ENCODE measurements at places on chromosomes 2 and 18.

DNA sequence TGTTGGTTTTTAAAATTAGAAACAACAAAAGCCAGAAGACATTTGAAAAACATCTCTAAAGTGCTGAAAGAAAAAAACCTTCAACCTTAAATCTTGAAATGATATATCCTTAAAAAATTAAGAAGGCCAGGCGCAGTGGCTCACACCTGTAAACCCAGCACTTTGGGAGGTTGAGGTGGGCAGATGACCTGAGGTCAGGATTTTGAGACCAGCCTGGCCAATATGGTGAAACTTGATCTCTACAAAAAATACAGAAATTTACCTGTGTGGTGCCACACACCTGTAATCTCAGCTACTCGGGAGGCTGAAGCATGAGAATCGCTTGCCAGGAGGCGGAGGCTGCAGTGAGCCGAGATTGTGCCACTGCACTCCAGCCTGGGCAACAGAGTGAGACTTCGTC lies 87.7 kb upstream of the SIX2 start:
- no peak for DNase-seq

DNA sequence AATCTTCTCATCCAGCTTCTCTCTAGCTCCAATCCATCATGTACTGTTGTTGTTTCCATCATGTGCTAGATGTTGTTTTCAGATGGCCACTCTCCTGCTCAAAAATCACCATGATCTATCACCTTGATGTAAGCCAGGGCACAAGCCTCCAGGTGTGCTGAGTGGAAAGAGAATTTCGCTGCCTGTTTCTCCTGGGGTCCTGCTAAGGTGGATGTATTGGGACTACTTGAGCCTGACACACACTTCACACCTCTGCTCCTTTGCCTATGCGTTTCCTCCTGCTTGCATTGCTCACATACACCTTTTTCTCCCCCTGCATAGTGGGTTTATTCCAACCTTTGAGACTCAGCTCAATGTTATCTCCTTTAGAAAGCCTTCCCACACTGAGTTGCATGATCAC lies 287.6 kb downstream of the CYRIA start:
- no peak for DNase-seq

DNA sequence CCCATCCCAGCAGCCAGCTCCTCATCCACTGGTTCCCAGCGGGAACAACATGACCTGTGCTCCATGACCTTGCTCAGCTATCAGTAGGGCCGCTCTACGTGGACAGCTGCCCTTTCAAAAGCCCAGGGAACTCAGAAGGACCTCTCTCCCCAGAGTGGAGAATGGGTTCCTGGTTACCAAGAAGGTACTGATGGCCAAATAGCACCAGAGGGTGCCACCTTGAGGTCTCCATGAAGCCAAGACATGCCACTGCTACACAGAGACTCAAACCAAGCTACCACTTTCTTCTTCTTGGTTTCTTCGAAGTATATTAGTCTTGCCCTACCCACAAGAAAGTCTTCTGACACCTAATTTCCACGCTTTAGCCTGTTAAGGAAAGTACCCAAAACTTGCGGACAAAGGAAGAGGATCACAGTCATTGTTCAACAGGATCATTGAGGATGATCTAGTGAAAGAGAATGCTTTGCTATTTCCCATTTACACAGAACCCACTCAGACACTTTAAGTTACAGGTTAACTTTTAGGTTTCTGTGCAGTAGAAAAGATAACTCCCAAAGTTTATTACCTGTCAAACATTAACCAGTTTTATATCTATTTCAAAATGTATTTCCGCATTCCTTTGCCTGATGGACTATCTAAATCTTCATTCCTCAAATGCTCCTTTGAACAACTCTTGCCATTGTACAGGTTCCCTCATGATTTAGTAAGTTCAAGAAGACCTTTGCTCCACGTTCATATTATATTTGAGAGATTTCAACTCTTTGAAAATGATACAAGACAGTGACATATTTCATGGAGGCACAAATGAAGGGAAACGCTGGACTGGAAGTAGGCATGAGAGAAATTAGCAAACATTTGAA lies 102.2 kb downstream of the ALPK2 start:
- DNase-seq = no peak

GRCh38 chr2:84674586-84674985 lies 158.3 kb downstream of the DNAH6 start:
- no peak for DNase-seq

DNA sequence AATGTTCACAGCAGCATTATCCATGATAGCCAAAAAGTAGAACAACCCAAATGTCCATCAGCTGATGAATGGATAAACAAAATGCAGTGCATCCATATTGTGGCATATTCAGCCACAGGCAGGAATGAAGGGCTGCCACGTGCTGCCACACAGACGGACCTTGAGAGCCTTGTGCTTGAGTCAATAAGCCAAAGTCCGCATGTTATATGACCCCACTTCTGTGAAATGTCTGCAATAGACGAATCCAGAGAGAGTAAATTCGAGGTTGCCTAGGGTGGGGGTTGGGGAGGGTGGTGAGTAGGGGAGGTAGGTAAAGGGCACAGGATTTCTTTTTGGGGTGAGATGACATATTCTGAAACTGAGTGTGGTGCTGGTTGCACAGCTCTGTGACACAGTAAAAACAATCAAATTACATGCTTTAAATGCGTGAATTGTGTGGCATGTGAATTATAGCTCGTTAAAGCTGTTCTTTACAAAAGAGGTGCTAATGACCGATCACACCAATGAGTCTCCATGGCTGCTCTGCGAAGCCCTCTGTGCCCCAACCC lies 38.9 kb upstream of the LDLRAD4 start:
- DNase-seq = no peak

- DNase-seq = no peak
These were observed 100.9 kb downstream of the DPP10 start for GRCh38 chr2:114543236-114543766.

DNA sequence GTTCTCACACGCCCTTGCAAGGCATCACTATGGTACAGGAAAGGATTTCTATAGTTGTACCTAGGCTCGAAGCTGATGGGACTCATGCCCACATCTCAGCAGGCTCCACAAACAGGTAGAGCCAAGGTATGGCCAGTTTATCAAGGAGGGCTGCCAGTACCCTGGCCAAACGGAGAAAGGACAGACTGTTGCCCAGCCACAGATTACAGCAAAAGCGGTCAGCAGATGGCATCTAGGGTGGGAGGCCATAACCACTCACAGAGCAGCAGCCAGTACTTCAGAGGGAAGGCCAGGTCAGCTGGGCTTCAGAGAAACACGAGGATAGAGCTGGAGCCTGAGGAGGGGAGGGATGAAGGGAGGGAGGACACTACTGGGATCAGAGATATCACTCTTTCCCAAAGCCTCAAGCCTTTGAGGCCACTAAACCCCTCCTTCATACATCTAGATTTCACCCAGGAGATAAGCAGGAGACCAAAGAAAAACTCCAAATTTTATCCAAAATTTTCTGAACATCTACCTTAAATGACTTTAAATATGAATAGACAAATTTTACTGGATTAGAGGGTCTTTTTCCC lies 904.2 kb upstream of the NXPH2 start:
- no peak for DNase-seq

DNA sequence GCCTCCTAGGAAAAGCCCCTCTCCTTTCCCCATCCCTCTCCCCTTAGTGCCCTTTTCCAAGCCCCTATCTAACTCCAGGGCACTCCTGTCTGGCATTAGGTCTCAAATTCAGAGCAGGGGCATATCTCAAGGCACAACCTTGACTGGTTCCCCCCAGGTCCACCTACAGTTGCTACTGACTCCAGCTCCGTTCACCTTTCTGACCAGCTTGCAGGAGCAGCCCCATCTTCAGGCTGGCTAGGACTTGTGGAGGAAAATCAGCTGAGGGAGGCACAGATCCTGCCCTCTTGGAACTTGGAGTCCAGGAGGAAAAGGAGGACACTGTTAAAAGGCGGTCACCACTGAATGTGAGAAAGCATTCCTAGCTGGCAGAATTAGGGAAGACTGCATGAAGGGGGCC lies 152.4 kb downstream of the ZFP36L2 start:
- no peak for DNase-seq

DNA sequence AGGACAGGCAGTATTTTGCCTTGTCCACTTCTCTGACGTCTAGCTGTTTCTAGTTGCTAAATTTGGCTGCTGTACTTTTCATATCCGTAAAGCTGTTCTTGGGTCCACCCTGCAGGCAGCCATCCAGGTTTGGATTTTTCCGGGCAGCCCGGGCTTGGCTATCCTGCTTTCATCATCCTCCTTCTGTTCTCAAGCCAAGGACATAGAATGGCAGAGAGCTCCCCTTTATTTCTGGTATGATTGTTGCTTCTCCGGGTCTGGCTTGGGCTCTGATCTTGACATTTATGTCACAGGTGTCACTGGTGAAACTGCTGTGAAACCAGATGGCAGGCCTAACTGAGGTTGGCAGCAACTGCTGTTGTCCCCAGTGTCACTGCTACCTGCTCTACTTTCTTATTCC lies 35.5 kb downstream of the SCN2A start:
- DNase-seq = no peak

- no peak for DNase-seq
These were observed 130.7 kb upstream of the RNF152 start for GRCh38 chr18:62023536-62023935.

- no peak for DNase-seq
These were observed 15.5 kb downstream of the MAP3K20 start for GRCh38 chr2:173090973-173091660.

GRCh38 chr18:76433788-76434187 lies 61.3 kb downstream of the ZNF516 start:
- no peak for DNase-seq

- DNase-seq = no peak
These were observed 10.8 kb downstream of the RFX8 start for GRCh38 chr2:101463911-101464641.

DNA sequence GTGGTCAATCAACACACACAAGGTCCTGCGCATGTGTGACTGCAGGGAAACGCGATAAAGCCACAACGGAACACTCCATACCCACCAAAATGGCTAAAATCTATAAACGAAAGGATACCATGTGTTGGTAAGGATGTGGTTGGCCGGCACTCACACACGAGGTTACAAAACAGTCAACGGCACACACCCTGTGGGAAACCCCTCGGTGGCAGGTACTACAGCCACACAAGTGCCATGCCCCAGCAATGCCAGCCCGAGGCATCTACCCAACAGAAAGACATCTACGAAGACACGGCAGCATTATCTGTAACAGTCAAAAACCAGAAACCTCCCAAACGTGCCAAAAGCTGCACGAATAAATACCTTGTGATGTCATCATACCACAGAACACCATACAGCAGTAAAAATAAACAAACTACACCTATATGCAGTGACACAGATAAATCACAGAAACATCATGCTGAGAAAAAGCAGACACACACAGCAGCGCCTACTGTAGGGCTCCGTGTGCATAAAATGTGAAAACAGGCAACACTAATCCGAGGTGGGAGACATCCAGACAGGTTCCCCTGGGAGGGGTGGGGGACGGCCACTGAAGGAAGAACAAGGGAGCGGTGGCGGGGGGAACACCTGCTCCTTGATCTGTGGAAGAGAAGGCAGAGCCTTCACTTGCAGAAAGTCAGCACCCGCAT lies 36.7 kb downstream of the HDAC4 start:
- no peak for DNase-seq

DNA sequence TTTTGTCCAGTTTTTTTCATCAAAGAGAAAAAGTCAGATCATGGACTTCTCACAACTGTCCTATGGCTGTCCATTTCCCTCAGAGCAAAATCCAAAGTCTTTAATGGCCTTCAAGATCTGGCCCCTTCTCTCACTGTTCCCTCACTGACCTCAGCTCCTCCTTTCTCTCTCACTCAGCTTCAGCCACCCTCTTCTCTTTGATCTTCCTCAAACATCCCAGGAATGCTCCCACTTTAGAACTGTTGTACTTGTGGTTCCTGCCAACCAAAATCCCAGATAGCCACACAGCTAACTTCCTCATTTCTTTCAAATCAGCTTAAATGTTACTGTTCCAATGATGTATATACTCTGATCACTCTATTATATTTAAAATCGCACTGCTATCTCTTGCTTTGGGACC lies 82.9 kb downstream of the NUP35 start:
- DNase-seq = no peak

DNA sequence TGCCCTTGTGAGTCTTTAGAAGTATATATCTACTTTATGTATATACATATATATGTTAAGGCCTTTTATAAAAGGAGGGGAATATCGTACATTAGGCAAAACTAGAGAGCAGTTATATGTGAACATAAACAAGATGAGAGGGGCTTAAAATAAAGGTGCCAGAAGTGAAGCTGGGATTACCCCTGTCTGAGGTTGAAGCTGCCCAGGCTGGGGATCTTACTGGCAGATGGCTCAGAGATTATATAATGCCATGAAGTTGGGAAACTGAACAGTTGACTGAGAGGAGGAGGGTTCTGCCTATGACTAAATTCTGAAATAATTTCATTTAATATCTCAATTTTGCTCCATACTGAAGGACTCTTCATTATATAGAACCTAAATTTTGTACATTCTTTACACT lies 6.0 kb downstream of the PNO1 start:
- no peak for DNase-seq

- no peak for DNase-seq
These were observed 1362.2 kb upstream of the TMEFF2 start for GRCh38 chr2:193556766-193557470.

DNA sequence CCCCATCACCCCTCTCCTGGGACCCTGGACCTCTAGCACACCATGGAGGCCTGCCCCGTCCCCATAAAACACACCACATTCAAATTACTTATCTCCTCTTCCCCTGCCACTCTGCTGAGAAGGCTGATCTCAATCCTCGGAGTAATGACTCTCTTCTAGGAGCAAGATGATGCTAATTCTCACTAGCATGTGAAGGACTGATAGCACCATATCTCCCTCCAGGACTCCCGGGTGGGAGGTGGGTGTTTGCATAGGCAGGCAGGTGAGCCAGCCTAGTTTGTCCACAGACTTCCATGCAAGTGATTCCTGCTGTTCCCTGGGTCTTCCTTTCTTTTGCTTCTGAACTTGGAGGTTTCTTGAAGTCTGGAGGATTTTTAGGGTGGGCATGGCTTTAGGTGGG lies 40.5 kb downstream of the HPCAL1 start:
- no peak for DNase-seq

DNA sequence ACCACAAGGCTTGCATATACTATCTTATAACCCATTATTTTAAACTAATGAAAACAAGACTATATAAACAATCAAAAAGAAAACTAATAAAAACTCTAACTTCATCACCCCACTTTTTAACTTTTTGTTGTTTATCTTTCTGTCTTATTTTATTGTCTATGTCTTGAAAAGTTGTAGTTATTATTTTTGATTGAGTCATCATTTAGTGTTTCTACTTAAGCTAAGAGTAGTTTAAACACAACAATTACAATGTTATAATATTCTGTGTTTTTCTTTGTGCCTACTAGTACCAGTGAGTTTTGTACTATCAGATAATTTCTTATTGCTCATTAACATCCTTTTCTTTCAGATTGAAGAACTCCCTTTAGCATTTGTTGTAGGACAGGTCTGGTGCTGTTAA lies 318.7 kb upstream of the ATP5MC3 start:
- DNase-seq = no peak

- DNase-seq = no peak
These were observed 111.1 kb downstream of the TTC27 start for GRCh38 chr2:32738939-32739338.

DNA sequence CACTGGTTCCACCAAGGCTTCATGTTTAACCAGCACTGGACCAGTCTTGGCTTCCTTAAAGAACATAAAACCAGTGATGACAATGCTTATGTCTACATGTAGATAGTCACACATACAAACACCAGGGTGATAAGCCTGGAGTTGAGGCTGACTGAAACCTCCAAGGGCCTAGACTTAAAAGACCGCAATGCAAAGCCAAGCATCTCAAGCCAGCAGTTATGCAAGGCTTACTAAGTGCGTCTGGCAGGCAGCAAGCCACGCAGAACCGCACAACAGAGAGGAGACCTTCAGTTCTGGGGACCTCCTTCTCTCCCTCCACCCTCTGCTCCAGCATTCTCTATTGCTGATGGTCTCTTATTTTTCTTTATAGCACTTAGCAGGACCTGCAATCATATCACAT lies 63.2 kb upstream of the ACAA2 start:
- DNase-seq = no peak
